Gastrocnemius medialis (tissue), 4 donors: ENCODE measurements at places on chromosomes 1 and 21. TPM values are rescaled to one million over a fixed set of nuclear protein-coding genes. Genes with fewer than 3 reads are reported as not detected.

DNA sequence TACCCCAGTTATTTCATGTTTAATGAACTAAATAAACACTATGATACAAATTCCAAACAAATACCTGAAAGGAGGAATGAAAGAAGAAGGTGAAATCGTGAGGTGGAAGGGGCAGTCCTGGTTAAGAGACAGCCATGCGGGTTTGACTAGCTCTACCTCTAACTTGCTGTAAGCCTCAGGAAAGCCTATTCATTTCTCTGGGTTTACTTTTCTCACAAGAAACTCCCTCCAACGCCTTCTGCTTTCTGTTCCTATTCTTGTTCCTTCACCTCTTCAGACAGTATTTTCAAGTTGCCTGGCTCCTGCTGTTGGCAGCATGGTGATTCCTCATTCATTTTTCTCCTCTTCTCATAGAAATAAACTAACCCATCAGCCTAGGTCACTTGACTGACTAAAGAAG is 92.4 kb downstream of the NTPCR start:
- DNase-seq: no peak

LMOD1 gene
- 39.5 TPM for total RNA-seq

GRCh38 chr1:17887661-17888371 is 132.7 kb downstream of the ACTL8 start:
- no peak for DNase-seq

DNA sequence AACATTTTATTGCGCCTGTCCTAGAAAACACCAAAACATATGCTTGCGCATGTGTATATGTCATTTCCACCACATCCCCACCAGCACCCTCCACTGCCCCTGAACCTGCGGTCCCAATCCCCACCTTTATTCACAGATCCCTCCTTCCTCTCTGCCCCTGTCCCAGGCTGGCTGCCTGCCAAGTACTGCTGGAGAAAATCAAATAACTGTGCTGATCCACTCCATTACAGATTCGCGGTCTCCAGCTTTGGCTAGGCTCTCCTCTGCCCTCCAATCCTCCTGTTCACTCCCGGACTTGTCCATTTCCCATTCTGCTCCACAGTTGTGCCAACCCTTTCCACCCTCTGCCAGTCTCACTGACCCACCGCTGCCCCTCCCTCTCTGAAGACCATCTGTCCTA is 59.3 kb upstream of the GJB5 start:
- no peak for DNase-seq

LCE2C gene
- total RNA-seq: not detected

DNA sequence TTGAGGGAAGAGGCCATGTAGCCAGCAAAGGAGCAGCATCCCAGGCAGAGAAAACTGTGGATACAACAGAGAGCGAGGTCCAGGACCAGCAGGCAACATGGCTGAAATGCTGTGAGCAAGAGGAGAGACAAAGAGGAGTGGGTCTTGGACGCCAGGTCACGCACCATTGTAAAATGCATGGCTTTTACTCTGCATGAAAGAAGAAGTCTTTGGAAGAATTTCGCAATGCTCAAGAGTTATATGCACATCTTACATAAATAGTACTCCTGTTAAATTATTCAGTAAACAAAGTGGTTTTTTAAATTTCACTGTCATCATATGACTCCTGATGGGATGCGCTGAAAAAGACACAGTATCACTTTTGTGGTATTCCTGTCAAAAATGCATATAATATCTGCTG is 3.5 kb downstream of the CD244 start:
- DNase-seq: no peak

- DNase-seq: no peak
Observed at GRCh38 chr1:151368393-151369301, 3.9 kb downstream of the SELENBP1 start.

DNA sequence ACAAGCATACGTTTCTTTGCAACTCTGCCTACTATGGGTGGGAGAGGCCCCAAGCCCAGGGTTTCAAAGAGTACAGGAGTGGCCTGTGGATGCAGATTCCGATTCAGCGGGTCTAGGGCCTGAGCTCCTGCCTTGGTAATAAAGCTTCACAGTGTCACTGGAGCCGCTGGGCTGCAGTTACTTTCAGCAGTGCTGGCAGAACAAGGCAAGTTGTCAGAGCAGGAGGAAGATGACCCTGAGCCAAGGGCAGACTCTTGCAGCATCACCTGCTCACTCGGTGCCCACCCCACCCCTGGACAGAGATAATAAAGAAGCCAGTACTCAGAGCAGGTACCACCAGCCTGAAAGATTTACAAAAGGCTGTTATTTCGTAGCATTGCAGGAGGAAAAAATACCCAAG is 8.0 kb upstream of the RAP1GAP start:
- no peak for DNase-seq

CYP4A11 gene
- not detected for total RNA-seq

DNA sequence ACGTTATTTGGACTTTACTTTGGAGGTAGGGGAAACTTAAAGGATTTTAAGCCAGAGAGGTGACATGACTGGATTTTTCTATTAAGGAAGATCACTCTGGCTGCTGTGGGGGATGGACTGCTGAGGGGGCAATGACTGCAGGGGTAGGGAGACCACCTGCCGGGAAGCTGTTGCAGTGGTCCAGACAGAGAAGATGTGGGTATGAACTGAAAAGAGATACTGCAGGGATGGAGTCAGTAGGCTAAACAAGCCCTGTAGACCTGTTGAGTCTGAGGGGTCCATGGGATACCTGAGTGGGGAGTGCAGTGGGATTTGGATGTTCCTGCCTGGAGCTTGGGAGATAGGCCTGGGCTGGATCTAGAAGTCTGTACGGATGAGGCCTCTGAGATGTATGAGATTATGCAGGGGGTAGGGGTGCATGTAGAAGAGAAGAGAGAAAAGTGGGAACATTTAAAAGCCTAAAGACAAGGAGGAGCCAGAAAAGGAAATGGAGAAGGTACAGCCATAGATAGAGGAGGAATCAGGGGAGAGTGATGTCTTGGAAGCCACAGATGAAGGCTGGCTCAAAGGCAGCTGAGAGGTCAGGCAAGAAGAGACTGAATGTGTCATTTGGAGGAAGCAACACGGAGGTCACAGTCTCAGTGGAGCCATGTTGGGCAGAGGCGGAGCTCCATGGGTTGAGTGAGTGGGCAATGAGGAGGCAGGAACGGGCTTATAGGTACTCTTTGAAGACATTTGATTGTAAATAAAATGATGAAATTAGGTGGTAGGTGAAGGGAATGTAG is 25.9 kb upstream of the KCNA2 start:
- DNase-seq: no peak

- DNase-seq: no peak
Observed at GRCh38 chr1:22325531-22326371, 125.9 kb upstream of the ZBTB40 start.

ABCA4 gene
- not detected for total RNA-seq
